ENCODE measurements at places on chromosomes 7 and 10.

DNA sequence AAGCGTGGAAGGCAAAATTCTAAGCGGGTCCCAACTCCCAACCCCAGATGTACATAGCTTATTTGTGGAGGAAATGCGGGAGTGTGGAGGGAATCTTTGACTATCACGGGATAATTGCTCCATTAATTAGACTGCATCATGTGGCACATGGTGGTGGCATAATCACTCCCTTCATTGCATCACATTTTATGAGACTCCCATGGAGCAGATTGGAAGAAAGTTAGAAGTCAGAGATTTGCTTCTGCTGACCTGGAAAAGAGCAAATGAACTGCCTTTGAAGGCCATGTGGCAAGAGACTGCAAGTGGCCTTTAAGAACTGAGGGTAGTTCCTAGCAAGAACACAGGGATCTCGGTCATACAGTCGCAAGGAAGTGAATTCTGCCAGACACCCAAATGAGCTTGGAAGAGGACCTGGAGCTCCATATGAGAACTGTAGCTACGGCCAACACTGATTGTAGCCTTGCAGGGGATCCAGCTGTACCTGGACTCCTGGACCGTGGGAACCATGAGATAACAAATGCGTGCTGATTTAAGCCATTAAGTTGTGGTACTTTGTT lies 37.1 kb upstream of the ITGB1 start:
- DNase-seq = no peak

DNA sequence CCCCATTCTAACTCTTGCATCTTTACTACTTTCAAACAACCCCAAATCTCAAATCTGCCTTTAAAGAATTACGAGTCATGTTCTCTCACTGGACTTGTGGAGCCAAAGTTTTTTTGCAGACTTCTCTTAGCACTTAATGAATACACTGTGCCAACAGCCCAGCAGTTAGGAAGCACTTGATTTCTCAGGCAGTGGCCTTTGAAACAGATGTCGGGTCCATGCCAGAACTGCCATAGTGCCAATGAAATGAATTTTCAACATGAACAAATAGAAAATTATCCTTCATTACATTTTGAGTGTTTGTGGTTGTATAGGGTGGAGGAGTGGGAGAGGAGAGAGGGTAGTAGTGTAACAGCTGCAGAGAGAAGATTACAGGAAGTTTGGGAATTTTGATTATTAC lies 5.9 kb downstream of the BORCS7 start:
- DNase-seq = no peak

- no peak for DNase-seq
Measured at GRCh38 chr7:98134420-98135228, 28.0 kb downstream of the LMTK2 start.

- DNase-seq = no peak
Measured at GRCh38 chr7:106668861-106669524, 8.0 kb upstream of the CCDC71L start.

DNA sequence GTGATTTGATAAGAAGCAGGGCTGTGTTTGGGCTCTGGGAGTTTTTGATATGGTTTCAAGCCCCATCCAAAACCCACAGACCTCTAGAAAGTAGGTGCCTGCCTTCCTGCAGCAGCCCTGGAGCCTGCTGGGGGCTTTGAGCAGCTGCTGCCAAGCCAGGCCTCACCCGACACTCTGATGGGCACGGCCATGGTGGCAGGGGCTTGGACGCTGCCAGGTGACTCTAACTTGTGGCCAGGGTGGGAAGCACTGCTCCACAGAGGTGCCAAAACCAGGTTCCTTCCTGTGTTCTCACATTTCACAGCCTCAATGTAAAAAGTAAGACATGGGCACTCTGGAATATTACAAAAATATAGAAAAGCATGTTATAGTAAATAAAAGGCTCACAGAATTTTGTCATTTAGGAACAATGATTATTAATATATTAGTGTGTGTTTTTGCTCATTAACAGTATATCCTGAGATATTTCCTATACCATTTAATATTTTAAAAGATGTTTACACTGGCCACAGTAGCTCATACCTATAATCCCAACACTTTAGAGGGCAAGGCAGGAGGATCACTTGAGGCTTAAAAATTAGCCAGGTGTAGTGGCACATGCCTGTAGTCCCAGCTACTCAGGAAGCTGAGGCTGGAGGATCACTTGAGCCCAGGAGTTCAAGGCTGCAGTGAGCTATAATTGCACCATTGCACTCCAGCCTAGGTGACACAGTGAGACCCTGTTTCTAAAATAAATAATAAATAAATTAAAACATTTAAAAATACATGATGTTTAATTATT lies 95.1 kb downstream of the EGFR start:
- DNase-seq = no peak

GRCh38 chr10:71621231-71622153 lies 98.1 kb downstream of the C10orf105 start:
- DNase-seq = no peak

DNA sequence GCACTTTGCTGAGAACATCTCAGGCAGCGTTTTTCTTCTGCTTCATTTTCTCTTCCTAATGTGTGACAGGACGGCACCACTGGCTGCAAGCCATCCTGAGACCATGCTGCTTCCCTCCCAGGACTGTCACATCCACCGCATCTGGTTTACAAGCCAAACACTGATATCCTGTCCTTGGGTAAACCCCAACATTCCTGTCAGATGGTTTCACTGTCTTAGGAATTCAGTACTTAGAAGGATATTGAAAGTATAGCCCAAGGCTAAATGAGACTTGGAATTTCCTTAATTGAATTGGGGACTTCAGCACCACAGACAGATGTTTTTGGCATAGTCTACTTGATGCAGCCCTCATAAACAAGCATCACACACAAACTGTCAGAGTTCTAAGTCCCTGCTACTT lies 74.2 kb upstream of the PLXNA4 start:
- DNase-seq = no peak

GRCh38 chr7:84274029-84274638 lies 79.5 kb upstream of the SEMA3A start:
- DNase-seq = no peak

Data from SIG-M5 (cell line).